ENCODE measurements at places on chromosomes 16 and 17. TPM values are rescaled to one million over a fixed set of nuclear protein-coding genes. Genes with fewer than 3 reads are reported as not detected.

- DNase-seq = no peak
Measured at GRCh38 chr16:82506692-82507670, 119.8 kb upstream of the CDH13 start.

GRCh38 chr16:2702871-2703745, 16.9 kb downstream of the PRSS27 start:
- no peak for DNase-seq

The KRTAP4-9 gene
- not detected for total RNA-seq

The VAT1L gene
- not detected for total RNA-seq

DNA sequence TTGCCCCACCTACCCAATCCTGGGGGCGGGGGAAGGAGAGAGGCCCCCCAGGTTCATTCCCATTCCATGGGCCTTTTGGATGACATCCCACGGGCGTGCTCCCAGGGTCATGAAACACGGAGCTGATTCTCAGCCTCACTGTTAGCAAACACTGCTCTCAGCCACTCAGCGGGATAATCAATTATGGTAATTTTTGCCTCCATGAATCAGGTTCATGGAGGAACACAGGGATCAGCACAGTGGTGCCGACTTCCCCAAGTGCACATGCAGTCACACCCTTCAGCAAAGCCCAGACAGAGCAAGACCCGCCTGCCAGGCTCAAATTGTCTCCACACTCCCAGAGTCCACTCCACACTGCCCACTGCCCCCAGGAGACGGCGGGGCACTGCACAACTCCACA, 164.6 kb downstream of the ENGASE start:
- no peak for DNase-seq

The CCL7 gene
- total RNA-seq = not detected

GRCh38 chr17:78725448-78726021, 56.5 kb downstream of the CYTH1 start:
- DNase-seq = no peak

DNA sequence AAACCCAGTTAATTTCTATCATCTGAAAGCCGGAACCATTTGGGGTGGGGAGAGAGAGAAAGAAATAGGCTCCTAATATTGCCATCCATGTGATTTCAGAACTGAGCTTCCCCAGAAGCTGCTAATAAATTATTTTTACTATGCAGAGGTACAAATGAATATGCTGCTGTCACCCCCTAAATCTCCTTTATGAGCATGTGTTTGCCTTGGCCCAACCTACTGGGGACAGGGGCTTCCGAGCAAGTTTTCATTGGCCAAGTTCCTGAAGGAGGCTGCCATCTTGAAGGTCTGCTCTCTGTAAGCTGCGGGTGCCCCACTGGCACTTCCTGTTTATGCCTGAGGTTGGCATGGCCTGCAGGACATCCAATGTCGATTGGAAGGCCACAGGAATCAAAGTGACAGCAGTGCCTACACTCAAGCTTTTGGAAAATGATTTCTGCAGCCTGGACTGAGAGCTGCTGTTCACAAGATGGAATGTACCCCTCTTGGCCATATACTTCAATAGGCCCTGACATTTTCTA, 194.7 kb downstream of the XYLT1 start:
- no peak for DNase-seq

The SLC2A4 gene
- total RNA-seq = 1.3 TPM

- DNase-seq = no peak
Measured at GRCh38 chr16:1793578-1794220, at the start of gene IGFALS. Gene IGFALS (minus strand): TSS chr16:1793705. CDS start chr16:1793652, 53 bp downstream.

- DNase-seq = no peak
Measured at GRCh38 chr17:49573510-49574322, 2.0 kb upstream of the NXPH3 start.

DNA sequence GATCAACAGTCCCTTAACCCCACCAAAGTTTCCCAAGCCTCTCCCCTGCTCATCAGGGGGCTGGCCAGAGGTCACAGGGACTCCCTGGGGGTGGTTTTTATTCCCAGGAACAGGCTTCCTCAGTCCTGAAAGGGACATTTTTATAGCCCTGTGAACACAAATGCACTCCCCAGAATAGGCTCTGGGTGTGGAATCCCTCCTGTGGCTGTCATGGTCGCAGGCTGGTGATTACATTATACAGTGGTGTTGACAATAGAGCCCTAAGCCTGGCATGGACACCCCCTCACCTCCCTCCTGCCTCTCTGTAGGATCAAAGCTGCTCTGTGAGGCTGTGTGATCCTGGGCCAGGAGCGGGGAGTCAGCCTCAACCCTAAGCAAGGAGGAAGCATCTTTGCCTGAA, 1.4 kb upstream of the CA4 start:
- no peak for DNase-seq

DNA sequence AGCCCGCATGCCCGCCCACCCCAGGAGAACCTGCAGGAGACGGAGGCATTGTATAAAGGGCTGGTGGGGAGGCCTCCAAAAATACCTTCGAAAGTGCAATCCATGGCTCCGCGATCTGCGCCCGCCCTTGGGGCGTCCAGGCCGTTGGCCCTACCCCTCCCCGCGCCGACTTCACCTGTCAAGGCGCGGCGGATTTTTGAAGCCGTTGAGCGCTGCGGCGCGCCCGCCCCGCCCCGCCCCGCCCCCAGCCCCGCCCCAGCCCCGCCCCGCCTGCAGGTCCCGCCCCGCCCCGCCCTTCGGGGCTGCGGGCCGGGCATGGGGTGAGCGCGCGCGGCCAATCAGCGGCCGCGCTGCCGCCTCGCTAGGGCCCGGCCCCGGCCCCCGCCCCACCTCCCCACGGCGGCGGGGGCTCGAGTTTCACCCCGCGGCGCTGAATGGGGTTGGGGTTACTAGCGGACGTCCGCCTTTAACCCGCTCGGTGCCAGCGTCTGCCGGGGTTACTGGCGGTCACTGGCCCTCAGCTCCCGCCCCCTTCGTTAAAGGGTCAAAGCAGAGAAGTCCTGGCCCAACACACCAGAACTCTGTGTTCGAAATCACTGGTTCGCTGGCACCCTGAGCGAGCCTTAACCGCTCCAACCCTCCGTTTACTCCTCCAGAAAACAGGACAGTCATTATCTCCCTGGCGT, 13.2 kb downstream of the SREBF1 start:
- DNase-seq = peak; percentile 100

DNA sequence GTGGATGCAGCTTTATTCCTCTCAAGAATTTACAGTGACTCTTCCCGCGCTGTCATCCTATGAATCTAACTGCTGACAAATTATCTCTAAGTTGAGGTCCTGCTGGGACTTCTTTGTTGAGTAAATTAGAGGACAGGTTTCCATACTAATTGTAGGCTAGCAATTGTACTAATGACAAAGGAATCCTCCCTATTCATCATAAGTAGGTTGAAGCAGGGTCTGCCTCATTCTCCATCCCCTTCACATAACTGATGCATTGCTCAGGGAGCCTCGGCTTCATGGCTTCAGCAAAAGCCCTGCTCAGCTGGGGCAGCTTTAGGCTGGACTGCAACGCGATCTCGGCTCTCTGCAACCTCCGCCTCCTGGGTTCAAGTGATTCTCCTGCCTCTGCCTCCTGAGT, 83.1 kb upstream of the IRX6 start:
- DNase-seq = no peak

DNA sequence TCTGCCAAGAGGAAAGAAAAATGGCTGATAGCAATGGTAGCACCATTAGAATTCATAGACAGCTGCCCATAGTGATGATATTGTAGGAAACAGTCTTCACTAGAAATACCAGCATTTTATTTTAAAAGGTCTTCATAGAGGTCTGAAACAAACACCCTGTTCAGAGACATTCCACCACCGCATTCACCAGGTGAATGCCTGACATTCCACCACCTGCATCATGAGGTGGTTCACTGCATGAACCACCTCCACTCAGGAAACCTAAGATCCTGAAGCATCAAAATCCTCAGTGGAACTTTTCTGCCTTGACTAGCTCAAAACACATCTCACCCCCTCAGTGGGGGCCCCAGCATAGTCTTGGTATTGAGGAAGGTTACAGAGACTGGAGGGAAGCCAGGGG, 91.5 kb upstream of the COX10 start:
- no peak for DNase-seq

The KIF18B gene
- 36.3 TPM for total RNA-seq

- no peak for DNase-seq
Measured at GRCh38 chr17:59186850-59187249, 23.0 kb upstream of the SMG8 start.

- no peak for DNase-seq
Measured at GRCh38 chr16:1471569-1472194, 3.1 kb downstream of the CLCN7 start.

GRCh38 chr16:71402007-71402406, 39.8 kb downstream of the TLE7 start:
- no peak for DNase-seq

The AARSD1 gene
- 29.4 TPM for total RNA-seq

GRCh38 chr16:27723711-27724481, 174.0 kb downstream of the KATNIP start:
- peak; percentile 39 for DNase-seq

- peak; percentile 19 for DNase-seq
Measured at GRCh38 chr16:50821586-50821985, 79.7 kb downstream of the CYLD start.

The CIBAR2 gene
- 0.41 TPM for total RNA-seq

All from SJCRH30 (cell line).